ENCODE measurements at places on chromosomes 1 and 21.

DNA sequence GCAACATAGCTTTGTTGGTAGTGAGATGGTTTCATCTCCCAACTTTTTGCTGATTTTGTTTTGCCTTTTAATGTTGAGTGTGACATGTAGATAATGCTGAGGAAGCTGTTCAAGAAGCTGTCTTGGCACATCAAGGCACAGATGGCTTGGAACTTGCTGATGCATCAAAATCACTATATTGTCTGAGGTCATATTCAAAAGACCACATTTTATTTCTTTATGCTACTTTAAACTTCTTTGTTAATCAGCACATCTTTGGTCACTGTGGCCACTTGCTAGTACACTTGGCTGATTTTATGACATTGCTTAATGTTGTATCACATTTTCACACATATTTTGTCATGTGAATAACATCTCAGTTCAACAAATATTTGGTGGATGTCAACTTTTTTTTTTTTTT, 87.1 kb upstream of the BCL10 start:
- DNase-seq = no peak

GRCh38 chr1:37753473-37754321, 11.2 kb downstream of the EPHA10 start:
- DNase-seq = no peak

- DNase-seq = no peak
Observed at GRCh38 chr1:21099034-21099868, 77.4 kb downstream of the EIF4G3 start.

- DNase-seq = no peak
Observed at GRCh38 chr1:15851210-15852035, 3.9 kb downstream of the SPEN start.

DNA sequence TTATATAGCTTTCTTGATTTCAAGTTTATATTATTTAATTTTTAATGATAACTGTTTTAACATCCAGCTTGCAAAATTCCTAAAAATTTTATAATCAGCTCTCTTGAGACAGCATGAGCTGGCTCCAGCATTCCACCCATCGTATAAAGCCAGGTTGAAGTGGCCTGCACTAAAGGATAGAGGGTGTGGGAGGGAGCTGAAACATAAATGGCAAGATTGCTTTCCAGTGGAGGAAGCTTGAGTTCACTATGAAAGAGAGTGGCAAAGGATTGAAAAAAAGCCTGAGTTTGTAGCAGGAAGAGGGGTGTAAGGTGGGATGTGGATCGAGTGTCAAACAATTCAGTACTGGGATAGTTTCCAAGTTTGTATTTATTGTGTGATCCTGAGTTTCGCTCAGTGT, 48.5 kb upstream of the ZNF644 start:
- no peak for DNase-seq

GRCh38 chr1:30872033-30872947, 36.3 kb downstream of the SDC3 start:
- no peak for DNase-seq

GRCh38 chr1:42178249-42178648, 13.7 kb upstream of the GUCA2A start:
- no peak for DNase-seq

- DNase-seq = no peak
Observed at GRCh38 chr1:235402457-235403200, 35.4 kb downstream of the TBCE start.

- no peak for DNase-seq
Observed at GRCh38 chr1:51627672-51628071, 10.8 kb downstream of the OSBPL9 start.

- no peak for DNase-seq
Observed at GRCh38 chr1:109788695-109789521, 25.2 kb upstream of the EPS8L3 start.

GRCh38 chr1:154453161-154453560, 48.0 kb downstream of the IL6R start:
- no peak for DNase-seq

DNA sequence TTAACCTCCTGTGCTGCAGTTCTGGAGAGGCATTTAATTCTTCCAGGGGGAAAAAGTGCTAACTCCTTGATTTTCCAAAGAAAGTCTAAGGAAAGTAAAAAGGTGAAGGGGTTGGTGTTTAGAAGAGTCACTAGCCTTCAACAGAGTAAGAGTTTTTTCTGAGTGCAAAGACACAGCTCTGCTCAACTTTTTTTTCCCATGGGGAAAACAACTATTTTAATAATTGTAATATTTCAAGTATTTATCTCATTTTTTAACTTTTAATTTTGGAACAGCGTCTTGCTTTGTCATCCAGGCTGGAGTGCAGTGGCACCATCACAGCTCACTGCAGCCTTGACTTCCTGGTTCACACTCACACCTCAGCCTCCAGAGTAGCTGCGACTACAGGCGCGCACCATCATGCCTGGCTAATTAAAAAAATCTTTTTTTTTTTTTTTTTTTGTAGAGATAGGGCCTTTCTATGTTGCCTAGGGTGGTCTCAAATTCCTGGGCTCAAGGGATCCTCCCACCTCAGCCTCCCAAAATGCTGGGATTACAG, 202.6 kb downstream of the APP start:
- no peak for DNase-seq

DNA sequence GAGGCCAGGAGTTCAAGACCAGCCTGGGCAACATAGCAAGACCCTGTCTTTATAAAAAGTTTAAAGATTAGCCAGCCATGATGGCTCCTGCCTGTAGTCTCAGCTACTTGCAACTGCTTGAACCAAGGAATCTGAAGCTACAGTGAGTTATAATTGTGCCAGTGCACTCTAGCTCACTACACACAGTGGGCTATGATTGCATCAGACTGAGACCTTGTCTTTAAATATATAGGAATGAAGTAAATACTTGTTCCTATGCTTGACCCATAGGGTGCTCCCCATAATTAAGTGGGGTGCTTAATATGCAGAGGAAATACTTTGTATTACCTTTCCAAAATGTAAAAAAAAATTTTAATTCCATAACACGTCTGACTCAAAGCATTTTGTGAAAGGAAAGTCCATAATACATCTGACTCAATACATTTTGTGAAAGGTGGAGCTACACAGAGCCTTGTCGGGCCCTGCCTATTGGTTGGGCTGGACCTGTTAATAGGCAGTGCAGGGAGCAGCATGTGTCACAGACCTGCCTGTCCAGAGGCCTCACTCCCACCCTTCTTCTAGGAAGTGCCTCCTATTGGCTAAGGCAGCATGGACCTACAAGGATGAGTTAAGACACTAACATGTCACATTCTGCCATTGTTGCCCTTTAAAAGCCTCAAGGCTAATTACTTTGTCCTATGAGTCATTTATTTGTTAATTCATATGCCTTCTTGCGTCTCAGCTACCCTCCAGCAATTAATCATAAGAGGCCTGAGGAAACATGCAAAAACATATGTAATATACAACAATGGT, 33.6 kb downstream of the CD58 start:
- DNase-seq = no peak

- peak; percentile 79 for DNase-seq
Observed at GRCh38 chr21:33042812-33043211, 17.1 kb downstream of the OLIG2 start.

- no peak for DNase-seq
Observed at GRCh38 chr1:56169856-56170255, 409.5 kb downstream of the PLPP3 start.

DNA sequence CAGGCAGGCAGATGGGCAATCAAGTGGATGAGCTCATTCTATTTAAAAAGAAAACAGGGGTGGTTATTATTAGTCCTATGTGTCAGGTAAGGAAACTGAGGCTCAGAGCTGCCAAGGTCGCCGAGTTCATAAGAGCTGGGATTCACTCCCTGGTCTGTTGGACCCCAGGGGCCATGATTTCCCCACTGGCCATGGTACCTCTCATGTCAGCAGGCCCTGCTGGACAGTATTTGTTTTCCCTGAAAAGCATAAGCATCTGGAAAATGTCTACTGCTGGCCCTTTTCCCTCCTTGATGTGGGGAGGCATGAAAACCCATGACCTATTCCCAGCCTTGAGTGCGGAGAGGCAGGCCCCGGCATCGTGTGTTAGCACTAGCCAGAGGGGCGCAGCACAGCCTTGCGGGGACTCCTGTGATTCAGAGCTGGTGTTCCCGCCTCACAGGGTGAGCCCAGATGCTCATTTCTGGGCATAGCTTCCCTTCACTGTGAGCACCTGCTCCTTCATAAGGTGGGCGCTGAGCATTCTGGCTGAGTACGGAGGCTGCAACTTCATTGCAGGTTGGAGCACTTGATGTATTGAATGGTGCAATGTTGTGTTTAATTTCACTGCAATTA, 617.5 kb downstream of the PTPRU start:
- DNase-seq = no peak

GRCh38 chr1:222979561-222979960, 163.5 kb downstream of the TLR5 start:
- DNase-seq = no peak

GRCh38 chr1:52913537-52913936, 8.0 kb downstream of the ECHDC2 start:
- no peak for DNase-seq

- no peak for DNase-seq
Observed at GRCh38 chr1:32709075-32709474, 6.5 kb upstream of the SYNC start.

GRCh38 chr21:28454564-28455252, 538.0 kb downstream of the LTN1 start:
- DNase-seq = no peak

DNA sequence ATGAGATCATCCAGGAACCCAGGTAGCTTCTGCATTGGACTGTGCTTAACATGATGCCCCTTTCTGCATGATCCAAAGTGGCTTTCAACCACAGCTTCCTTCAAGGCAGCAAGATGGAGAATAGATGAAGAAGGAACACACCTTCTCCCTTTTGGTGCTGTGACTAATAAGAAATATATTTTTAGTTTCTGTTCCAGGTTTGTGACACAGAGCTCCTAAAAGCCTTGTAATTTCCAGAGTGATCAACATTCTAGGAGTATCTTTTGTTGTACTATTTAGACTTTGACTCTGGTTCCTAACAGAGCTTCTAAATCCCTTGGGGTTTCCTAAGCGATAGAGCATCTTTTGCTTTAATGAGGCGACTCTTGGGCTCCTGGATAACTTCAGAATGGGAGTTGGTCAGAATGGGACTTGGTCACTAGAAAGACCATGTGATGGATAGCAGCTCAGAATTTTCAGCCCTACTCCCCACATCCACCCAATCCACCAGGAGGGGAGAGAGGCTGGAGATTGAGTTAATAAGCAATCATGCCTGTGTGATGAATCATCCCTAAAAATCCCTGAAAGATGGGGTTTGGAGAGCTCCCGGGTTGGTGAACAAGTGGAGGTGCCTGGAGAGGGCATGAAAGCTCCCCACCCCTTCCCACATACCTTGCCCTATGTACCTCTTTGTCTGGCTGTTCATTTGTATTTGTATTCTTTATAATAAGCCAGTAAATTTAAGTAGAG, 134.8 kb downstream of the FGGY start:
- DNase-seq = no peak

GRCh38 chr1:205680073-205680851, at the start of gene SLC45A3:
Gene SLC45A3 (minus strand): TSS chr1:205680509. CDS start chr1:205664656, 15,853 bp downstream.
- no peak for DNase-seq

Data from non-pigmented ciliary epithelial cell (primary cell).